Stimulated activated CD4-positive, alpha-beta T cell treated with anti-CD3 and anti-CD28 coated beads, Interleukin-4, amount 100 ng/mL, for 48 hours (primary cell): ENCODE measurements at places on chromosomes 11 and 22.
A peak's percentile ranks its signal among the peaks of the same experiment; 100 is the strongest.

- DNase-seq: no peak
These were observed 28.3 kb downstream of the NECTIN1 start for GRCh38 chr11:119700536-119701346.

- DNase-seq: no peak
These were observed 25.4 kb upstream of the FXYD2 start for GRCh38 chr11:117849781-117850414.

DNA sequence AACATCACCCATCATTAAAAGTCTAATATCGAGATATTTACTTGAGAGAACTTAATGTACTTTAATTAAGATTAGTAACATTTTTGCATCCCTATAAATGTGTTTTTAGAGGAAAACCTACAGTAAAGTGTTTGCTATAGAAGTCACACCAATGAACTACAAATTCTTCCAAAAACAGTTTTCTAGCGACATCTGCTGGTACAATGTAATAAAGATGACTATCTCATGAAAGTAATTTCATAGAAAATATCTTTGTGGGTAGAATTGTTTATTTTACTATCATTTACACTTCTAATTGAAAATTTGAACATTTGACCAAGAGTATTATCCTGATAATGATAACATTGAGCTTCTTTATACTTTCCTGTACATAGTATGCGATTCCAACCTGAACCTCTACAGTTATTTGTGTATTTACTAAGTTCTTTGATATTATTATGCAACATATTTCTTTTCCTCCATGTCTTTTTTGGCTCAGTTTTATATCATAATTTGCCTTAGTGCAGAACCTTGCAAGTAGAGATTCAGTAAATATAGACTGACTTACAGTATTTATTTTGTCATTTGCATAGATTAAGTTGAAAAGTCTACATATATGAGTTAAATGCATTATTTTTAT is 252.7 kb downstream of the TMEM135 start:
- DNase-seq: no peak

- DNase-seq: no peak
These were observed 7.4 kb upstream of the NPTXR start for GRCh38 chr22:38850941-38851849.

GRCh38 chr22:32181043-32181442 is 21.9 kb upstream of the C22orf42 start:
- no peak for DNase-seq

DNA sequence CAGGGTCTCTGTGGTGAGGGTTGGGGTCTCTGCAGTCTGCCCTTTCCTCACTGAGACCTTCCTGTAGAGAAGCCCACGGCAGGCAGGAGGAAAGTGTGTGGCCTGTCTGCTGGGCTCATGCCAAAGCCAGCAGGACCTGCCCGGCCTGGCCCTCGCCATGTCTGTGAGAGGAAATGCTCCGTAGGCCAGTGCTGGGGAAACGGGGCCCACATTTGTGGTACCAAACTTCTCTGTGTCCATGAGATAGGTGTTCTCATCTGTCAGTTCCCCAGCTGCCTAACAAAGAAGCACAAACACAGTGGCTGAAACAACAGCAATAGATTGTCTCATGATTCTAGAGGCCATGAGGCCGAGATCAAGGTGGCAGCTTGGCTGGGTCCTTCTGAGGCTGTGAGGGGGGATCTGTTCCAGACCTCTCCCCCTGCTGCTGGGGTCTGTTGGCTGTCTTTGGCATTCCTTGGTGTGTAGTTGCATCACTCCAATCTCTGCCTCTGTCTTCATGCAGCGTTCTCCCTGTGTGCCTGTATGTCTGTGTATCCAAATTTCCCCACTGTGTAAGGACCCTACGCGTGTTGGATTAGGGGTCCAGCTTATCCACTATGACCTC is 772.5 kb downstream of the TBC1D22A start:
- DNase-seq: no peak

DNA sequence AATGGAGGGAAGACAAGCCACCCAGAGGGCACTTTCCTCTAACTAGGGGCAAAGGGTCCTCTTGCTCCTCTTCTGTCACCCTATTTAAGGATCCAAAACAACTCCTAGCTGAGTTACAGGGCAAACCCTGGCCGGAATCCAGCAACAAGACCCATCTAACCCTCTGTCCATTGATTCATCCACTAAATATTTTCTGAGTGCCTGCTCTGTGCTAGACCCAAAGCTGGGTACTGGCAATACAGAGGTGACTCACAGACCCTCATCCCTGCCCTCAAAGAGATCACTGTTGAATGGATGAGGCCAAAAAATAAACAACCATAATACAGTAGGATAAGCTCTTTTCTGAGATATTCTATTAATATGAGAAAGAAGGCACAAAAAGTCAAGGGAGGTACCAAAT is 4.3 kb upstream of the GALNT18 start:
- no peak for DNase-seq

DNA sequence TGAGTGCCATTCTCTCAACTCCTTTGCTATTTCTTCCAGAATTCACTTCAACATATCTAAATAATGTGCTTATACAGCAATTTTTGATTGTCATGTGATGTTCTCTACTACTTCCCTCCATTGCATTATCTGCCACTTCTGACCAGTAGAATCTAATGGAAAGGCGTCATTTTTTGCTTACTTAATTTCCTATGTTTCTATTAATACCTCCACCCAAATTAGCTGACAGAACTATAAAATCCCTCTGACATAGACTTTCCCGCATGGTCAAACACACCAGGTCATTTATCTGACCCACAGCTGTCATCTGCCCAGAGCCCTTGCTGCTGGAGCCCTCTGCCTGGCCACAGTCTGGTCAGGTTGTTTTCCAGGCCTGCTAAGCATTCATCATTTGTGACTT is 258.6 kb upstream of the NARS2 start:
- DNase-seq: no peak

DNA sequence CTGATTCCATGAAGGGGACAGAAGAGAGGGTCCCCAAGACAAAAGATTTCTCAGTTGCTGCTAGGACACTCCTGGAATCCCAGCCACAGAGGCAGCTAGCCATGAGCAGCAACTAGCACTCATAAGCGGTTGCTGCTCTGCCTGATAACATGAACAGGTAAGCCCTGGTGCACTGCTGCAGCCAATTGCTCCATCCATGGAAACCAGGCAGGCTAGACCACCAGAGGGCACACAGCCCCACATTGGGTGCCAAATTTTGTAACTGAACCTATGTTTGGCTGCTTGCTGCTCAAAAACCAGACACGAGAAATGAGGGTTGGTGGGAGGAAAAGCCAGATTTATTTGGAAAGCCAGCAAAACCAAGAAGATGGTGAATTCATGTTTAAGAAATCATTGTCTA is 21.9 kb upstream of the QSER1 start:
- peak; percentile 4 for DNase-seq

DNA sequence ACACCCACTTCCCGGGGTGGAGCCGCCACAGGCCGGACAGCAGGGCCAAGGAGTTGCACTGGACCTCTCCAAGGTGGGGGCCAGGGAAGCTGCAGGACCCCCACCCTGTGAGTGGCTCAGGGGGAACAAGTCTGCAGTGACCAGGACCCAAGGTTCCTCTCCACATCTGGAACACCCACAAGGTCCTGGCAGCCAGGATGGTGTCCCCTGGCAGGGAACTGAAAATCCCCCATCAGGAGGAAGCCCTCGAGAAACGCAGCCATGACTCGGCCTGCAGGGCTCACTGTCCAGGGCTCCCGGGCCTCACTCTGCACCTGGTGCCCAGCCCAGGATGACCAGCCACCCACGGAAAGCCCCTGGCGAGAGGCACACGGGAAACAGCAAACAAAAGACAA is 11.5 kb downstream of the RNH1 start:
- DNase-seq: no peak

- DNase-seq: no peak
These were observed 124.7 kb upstream of the CCDC90B start for GRCh38 chr11:83410605-83411565.
